ENCODE measurements at places on chromosomes 3 and 15. TPM values are rescaled to one million over a fixed set of nuclear protein-coding genes. Genes with fewer than 3 reads are reported as not detected.

SPINT1 gene
- total RNA-seq = 1.1 TPM

SHF gene
- total RNA-seq = 0.69 TPM

NR1I2 gene
- total RNA-seq = not detected

GP9 gene
- total RNA-seq = not detected

P2RY1 gene
- total RNA-seq = 0.49 TPM

SPRED1 gene
- total RNA-seq = 5.8 TPM

PRR20G gene
- 0.14 TPM for total RNA-seq

CP gene
- total RNA-seq = 5.3 TPM

CD96 gene
- not detected for total RNA-seq

EFHB gene
- total RNA-seq = 0.63 TPM

SLC33A1 gene
- 16.6 TPM for total RNA-seq

RAD51 gene
- 21.3 TPM for total RNA-seq

CIDEC gene
- total RNA-seq = 6.6 TPM

SOX14 gene
- total RNA-seq = not detected

NEIL1 gene
- total RNA-seq = 2.4 TPM

All from A549 treated with RU486 at 1 μM for 4 hours (cell line).